ENCODE measurements at places on chromosomes 16 and 17.

- no peak overlapping the region for H3K27ac ChIP-seq
- no peaks in the 10 kb centered on the region for H3K27me3 ChIP-seq
- no peak overlapping the region for H3K4me3 ChIP-seq
- peaks cover 13% of the 10 kb centered on the region for H3K36me3 ChIP-seq
Measured at GRCh38 chr16:23466162-23466885, 13.3 kb upstream of the COG7 start.

DNA sequence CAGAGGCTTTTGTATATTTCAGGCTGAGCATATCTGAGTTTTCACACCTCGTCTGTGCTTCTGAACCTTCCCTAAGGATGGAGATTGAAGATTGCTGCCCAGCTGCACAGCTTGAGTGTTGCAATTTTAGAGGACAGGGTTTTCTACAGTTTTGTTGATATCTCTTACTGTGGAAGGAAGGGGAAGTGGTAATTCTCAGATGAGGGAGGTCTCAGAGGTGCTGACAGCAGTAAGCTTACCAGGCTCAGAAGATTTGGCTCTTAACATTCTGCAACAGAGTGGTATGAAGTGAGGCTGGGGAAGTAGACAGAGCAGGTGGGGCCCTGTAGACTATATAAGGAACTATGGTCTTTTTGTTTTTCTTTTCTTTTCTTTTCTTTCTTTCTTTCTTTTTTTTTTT lies 45.8 kb upstream of the ARHGAP17 start:
- no peaks in the 10 kb centered on the region for H3K27me3 ChIP-seq
- H3K36me3 ChIP-seq, result no peaks in the 10 kb centered on the region
- peaks cover under 1% of the 10 kb centered on the region for H3K4me1 ChIP-seq

GRCh38 chr17:78619334-78619733 lies 42.1 kb upstream of the DNAH17 start:
- no peak for DNase-seq
- H3K27ac ChIP-seq, result no peak overlapping the region
- H3K4me3 ChIP-seq, result no peak overlapping the region
- H3K36me3 ChIP-seq, result no peaks in the 10 kb centered on the region
- no peaks in the 10 kb centered on the region for H3K4me1 ChIP-seq

- no peaks in the 10 kb centered on the region for H3K27me3 ChIP-seq
- H3K4me3 ChIP-seq, result no peak overlapping the region
- no peak for DNase-seq
- peaks cover 58% of the 10 kb centered on the region for H3K4me1 ChIP-seq
- peak overlapping the region; percentile 68 for H3K27ac ChIP-seq
- no peaks in the 10 kb centered on the region for H3K36me3 ChIP-seq
Measured at GRCh38 chr17:78910497-78911284, 7.7 kb upstream of the CEP295NL start.

DNA sequence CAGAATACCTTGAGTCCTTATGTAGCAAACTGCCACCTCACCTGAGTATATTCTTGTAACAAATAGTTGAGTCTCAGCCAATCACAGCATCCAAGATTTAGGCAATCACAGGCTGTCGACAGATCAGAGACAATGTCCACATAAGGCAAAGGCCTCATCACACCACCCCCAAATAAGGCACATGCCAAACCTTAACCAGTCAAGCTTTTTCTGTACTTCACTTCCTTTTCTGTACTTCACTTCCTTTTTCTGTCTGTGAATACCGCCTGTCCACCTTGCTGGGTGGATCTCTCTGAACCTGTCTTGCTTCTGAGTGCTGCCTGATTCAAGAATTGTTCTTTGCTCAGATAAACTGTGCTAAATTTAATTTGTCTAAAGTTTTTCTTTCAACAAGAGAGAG lies 210.4 kb upstream of the N4BP1 start:
- no peak overlapping the region for H3K4me3 ChIP-seq
- H3K36me3 ChIP-seq, result no peaks in the 10 kb centered on the region
- no peak overlapping the region for H3K27ac ChIP-seq
- DNase-seq, result no peak
- H3K27me3 ChIP-seq, result no peaks in the 10 kb centered on the region

Data from body of pancreas (tissue), 4 donors.